ENCODE measurements at places on chromosomes 4 and X.

- no peak for DNase-seq
These were observed 38.7 kb upstream of the THOC2 start for GRCh38 chrX:123771449-123772064.

DNA sequence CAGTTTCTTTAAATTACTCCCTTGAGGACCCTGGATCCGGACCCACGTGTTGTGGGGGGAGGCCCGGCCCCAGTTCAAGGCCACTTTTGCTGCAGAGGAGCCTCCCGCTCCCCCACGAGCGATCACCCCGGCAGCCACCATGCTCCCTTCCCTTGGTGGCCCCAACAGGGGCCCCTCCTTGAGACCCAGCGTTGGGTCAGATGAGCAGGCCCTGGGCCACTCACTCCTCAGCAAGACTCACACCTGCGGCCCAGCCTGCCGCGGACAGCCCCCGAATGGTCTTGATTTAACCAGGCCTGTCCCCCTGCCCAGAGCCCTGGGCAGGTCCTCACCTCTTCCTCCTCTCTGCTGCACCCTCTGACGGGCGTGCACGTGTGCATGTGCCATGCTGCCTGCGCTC is 4.3 kb downstream of the CPLX1 start:
- DNase-seq: no peak

DNA sequence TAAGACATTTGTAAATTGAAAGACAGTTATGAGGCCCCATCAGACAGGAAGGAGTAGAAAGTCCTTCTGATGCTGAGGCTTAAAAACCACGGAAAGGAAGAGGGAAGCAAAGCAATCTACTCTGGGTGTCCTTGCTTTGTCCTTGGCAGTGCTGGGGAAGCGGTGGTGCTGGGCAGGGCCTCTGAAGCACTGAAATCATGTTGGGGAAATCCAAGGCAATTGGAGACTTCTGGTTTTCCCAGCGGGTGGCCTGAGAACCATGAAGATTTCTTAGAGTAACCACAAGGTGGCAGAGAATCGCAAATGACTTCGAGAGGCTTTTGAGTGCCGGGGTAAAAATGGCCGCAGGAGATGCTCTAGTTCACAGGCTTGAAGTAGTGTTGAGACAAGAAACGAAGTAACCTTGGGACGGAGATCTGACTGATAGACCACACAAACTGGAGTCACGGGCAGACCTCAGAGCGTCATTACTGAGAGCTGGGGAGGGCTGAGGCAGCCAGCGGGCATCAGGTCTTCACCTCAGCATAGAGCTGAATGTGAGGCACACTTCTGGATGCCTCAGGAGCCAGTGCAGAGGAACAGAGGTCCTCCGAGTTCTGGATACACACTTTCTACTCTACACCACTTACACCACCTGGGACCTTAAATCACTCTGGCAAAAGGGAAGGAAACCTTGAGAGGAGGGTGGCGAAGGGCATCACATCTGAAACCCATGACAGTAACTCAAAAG is 130.7 kb upstream of the GPRIN3 start:
- DNase-seq: peak; percentile 38

DNA sequence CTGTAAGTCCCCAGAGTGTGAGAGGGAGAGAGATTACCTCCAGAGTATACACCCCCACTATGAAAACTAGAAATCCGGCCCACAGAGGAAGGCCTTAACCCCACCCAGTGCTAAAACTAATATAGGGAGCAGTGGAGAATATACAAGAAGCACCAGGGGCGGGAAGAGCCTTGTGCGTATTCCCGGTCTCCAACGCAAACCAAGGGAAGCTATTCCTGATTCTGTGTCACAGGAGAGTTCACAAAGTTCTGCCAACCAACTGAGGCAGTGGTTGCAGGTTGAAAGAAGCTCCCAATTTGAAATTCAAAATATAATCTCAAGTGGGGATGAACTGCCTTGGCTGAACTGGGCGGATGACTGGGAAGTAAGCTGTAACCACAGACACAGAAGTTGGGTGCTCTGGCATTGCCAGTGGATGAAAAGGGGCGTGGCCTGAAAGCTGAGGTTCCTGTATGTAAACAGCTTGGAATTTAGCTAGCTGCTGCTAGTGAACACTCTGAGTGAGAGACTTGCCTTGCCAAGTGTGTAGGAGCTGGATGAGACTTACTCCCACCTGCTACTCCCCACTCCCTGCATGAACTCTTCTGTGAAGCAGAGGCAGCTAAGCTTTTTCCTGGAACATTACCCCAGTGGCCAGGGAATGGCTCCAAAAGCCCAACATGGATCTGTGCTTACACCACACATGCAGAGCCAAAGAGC is 32.7 kb downstream of the ELF2 start:
- no peak for DNase-seq

DNA sequence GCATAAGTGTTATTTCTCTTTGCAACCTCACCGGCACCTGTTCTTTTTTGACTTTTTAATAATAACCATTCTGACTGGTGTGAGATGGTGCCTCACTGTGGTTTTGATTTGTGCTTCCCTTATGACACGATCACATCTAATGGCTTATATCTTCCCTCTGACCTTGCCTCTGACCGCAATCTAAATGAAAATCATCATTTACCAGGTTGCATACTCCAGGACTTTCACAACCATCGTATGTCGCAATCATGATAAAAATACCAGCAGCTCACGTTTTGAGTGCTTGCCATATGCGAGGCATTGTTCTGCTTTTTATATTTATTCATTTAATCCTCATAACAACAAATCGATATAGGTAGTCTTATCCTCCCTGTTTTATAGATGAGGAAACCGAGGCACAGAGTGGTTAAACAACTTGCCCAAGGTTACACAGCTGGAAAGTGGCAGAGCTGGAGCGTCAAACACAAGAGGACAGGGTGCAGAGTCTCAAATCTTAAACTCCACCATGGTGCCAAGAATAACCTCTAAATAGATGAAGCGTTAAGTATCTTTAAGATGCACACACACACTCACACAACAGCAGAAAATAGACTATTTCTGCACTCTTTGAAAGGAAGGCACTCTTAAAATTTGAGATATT is 102.2 kb downstream of the SEL1L3 start:
- DNase-seq: no peak

- no peak for DNase-seq
These were observed 92.5 kb upstream of the EDA2R start for GRCh38 chrX:66731398-66731797.

DNA sequence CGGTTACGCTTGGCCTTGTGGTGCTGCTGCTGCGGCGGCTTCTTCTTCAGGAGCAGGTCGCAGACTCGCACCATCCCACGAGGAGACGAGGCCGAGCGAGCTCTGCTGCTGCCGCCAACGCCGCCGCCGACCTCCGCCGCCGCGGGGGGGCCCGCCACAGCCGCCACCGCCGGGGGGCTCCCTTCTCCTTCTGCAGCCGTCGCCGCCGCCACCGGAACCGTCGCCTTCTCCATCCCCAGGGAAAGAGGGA is 237 bp downstream of the ANKRD17 start:
- DNase-seq: peak; percentile 46

DNA sequence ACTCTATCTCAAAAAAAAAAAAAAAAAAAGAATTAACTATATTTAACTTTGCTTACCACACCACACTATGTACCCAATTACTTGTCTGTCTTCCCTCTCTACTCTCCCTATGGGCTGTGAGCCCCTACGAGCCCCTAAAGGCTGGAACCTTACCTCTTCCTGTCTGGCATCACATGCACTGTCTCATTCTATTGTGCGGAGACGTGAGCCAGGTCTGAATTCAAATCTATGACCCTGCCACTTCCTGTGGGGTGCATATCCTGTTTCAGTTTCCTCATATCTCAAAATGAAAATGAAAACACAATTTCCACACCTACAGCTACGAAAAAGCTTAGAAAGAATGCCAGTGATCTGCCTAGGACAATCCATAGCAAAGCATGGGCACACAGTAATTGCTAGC is 42.9 kb upstream of the HS3ST1 start:
- DNase-seq: peak; percentile 13

GRCh38 chr4:81724925-81725329 is 253.2 kb upstream of the RASGEF1B start:
- DNase-seq: peak; percentile 41

GRCh38 chrX:40097141-40097503 is 636 bp downstream of the BCOR start:
- no peak for DNase-seq

- DNase-seq: no peak
These were observed 14.5 kb downstream of the UGT2B15 start for GRCh38 chr4:68655764-68656444.

GRCh38 chrX:128106630-128107029 is 54.4 kb upstream of the ACTRT1 start:
- no peak for DNase-seq

DNA sequence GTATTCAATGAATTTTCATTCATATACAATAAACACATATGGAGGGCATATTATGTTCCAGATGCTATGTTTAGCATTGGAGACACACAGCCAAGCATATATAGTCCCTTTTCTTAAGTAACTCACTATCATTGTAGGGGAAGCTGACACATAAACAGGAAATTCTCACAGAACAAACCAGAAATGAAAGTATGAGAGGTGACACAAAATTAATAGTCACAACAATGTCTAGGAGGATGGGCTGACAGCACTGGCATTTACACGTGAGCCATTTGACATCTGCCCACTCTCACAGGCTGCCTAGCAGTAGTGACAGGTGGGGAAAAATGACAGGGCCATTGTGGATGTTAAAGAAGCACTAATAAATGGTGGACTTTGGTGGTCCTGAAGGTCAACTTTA is 2.6 kb upstream of the CNOT6L start:
- peak; percentile 25 for DNase-seq

DNA sequence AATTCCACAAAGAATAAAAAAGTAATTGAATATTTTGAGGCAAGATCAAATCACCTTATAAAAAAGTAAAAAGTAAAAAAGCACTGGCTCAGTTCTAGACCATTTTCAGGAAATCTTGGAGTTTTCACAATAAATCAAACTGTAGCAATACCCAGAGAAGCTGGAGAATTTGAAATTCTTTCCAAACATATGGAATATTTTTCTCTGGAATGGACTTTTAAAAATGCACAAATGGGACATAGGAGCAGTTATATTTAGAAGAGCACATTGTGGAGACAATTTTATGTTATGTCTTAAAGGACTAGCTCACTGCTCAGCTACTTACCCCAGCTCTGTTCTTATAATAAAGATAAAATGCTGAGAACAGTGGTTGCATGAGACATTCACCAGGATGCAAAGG is 211.9 kb upstream of the KIT start:
- DNase-seq: no peak

DNA sequence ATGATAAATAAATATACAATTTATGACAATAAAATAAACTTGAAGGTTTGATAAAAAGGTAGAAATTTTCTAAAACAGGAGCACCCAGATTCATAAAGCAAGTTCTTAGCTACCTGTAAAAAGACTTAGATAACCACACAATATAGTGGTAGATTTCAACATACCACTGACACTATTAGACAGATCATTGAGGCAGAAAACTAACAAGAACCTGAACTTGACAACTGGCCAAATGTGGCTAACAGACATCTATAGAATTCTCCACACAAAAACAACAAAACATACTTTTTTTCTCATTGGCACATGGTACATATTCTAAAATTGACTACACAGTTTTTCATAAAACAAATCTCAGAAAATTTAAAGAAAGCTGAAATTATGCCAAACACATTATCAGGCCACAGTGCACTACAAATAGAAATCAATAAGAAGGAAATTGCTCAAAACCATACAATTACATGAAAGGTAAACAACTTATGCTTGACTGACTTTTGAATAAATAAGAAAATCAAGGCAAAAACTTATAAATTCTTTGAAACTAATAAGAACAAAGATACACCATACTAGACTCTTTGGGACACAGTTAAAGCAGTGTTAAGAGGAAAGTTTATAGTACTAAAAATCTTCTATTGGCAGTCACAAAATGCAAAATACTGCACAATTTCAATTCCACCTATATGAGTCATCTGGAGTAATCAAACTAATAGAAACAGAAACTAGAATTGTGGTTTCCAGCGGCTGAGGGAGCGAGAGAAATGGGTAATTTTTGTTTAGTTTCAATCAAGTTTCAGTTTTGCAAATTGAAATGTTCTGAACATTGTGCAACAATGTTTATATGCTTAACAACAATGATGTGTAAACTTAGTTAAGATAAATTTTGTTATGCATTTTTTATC is 925.6 kb downstream of the SH3BGRL start:
- no peak for DNase-seq

DNA sequence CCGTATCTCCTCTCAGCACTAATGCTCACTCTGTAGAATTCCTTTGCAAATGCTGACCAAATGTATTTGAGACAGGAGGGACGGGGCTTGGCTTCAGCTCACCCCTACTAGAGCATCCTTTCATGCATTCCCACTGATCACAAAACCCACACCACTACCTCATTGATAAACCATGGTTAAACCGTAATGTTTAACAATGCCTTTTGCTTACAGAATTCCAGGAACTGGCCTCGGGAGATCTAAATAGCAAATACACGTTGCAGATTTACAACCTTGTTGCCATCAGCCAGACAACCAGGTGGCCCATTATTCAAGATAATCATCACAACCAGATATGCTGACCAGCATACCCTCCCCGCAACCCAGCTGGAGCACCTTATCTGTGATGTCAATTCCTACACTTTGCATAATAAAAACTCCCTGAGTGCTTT is 391.9 kb downstream of the KCTD8 start:
- DNase-seq: no peak

DNA sequence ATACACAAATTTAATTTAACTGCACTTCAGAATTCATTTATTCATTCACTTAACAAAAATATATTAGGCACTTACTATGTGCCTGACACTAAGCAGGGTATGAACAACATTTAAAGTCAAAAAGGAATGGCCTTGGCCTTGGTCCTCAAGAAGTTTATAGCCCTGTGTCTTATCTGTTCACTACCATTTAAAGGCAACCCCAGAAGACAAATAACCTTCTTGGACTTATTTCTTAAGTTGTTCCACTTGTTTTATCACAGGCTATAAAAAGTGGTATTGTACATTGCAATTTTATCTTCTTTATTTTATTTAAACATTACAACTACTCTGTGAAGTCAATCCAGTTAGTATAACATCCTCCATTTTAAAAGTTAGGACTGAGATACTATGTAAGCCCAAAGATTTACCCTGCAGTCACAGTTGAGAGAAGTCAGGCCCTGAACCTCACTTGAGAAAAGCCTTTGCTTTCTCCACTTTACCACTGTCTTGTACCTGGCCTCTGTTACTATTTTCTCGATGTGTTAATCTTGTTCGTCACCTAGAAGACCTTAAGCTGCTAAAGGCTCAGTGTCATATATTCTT is 305.6 kb upstream of the DIPK2B start:
- no peak for DNase-seq

- DNase-seq: no peak
These were observed 191.8 kb upstream of the CXorf66 start for GRCh38 chrX:140157143-140157542.

- DNase-seq: no peak
These were observed 13.1 kb downstream of the MED12 start for GRCh38 chrX:71131510-71131909.

DNA sequence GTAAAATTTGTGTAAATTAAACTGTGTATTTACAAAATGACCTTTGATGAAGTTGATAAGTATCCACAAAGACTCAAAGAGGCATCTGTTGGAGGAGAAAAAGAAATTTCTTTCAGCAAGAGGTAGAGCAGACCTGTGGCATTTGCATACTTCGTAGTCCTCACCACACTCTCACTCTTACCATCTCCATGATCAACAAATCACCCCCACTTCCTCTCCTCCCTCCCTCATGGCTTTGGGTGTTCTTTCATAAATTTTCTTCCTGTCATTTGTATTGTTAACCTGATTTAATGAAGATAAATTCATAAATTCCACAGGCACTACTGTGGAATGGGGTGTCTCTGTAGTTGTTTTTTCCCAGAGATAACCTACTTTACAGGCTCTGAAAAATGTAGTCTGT is 366.5 kb downstream of the ZNF674 start:
- DNase-seq: no peak

- no peak for DNase-seq
These were observed 186.6 kb downstream of the NKX6-1 start for GRCh38 chr4:84312426-84313012.
